NCI-H446 treated with DMSO at 0.1 percent for 48 hours (cell line): ENCODE measurements at places on chromosomes 3 and 15.

- no peak for DNase-seq
Observed at GRCh38 chr3:120157681-120158080, 63.4 kb upstream of the GSK3B start.

GRCh38 chr3:39104961-39105686, 2.3 kb downstream of the GORASP1 start:
- DNase-seq = no peak

DNA sequence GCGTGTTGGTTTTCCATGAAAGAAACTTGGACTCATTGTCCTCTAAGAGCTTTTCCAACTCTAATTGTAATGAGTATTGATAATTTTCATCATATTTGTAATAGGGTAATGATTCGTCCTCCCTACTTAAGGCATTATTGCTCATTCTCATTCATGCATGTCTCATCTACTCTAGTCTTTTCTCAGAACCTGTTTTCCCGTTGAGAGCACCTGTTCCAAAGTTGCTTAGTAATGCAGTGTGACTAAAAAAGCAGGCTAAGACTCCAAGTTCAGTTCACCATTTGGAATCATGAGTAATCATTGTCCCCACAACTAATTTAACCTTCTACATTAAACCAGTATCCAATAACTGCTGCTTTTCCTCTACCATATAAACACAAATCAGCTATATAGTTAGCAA, 84.0 kb downstream of the FILIP1L start:
- no peak for DNase-seq

GRCh38 chr15:85407421-85408269, 27.2 kb downstream of the AKAP13 start:
- peak; percentile 53 for DNase-seq

GRCh38 chr3:190384309-190384756, 3.6 kb upstream of the CLDN16 start:
- DNase-seq = no peak

- DNase-seq = no peak
Observed at GRCh38 chr3:4772171-4772804, 206.9 kb upstream of the BHLHE40 start.

DNA sequence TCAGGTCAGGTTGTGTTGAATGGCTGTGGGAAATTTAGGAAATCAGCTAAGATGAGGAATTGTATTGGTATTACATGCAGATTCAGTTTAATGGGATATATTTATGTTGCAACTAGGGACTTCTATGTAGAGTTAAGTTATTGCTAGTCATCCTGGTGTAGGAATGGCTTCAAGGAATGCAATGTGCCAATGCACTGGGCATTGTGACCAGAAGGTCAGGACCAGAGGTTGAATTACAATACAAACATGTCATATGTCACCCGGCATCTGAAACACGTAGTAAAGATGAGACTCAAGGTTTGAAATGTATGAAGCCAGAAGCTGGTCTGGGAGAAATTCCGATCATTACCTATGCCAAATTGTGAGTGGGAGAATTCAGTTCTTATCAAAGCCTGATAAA, 11.7 kb upstream of the GAP43 start:
- no peak for DNase-seq

GRCh38 chr3:30642849-30643361, 36.5 kb downstream of the TGFBR2 start:
- no peak for DNase-seq

- DNase-seq = no peak
Observed at GRCh38 chr3:101458387-101458786, 54.6 kb downstream of the SENP7 start.

DNA sequence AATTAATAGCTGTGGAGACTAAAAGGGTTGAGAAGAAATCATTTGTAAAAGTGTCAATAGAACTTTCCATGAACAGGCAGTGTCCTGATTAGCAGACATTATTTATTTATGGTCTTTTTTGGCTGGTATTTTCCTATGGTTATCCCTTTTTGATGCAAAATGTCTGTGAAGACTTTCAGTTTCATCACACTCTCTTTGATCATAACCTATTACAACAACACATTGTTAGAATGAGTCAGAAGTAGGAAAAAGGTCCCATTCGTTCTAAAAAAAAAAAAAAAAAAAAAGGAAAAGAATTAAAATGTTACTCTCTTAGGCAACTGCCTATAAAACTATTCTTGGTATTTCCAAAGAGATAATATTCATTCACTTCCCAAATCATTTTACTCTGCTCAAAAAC, 62.1 kb downstream of the SLC49A4 start:
- no peak for DNase-seq

- no peak for DNase-seq
Observed at GRCh38 chr3:138367911-138368310, 19.5 kb downstream of the MRAS start.

DNA sequence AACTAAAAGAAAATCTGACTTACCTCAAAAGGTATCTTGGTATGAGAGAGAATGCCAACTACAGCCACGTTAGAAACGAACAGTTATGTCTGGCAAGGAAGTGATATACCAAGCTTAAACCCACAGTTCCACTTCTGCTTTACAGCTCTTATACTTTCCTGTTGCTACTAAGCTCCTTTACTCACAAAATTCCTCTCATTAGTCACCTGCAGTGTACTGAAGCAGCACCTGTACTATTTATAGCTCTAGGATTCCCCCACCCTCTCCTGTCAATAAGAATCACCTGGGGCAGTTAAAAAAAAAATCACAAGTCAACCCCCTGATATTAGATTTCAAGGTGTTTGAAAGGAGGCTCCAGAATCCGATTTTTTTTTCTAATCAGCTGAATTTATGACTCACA, 2.9 kb upstream of the TMEM266 start:
- no peak for DNase-seq
